ENCODE measurements at places on chromosomes 6 and 20.
A peak's percentile ranks its signal among the peaks of the same experiment; 100 is the strongest.

DNA sequence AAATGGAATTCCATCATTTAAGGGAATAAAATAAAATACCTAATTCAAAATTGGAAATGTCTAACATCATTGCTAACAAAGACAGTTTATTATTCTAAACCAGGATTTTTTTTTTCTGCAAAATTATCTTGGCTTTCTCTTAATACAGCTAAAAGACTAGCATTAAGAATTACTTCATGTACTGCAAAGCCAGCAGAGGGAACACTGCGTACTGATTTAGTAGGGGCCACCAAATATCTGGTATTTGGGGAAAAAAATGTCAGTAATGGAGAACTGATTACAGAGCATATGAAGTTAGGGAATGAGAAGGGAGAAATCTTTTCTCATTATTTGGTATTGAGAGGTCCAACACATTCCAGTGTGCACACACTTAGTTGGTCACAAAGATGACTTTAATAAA is 3.2 kb upstream of the SOX4 start:
- no peak for DNase-seq

DNA sequence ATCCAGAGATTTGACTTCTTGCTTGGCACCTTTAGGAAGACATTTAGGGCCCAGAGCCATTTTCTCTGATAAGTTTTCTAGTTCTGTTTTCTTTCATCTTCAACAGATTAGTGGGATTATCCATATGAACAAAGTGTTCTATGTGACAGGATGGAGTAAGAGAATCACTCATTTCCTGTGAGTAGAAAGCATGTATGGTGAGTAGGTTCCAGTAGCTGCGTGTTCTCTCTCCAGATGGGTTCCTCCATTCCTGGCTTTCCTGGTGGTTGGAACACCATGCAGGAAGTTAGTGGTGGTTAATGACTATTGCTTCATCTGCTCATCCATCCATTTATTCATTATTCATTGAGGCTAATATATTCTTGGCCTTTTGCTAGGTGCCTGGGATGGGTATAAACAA is 54.0 kb downstream of the EFCAB8 start:
- DNase-seq, result no peak

DNA sequence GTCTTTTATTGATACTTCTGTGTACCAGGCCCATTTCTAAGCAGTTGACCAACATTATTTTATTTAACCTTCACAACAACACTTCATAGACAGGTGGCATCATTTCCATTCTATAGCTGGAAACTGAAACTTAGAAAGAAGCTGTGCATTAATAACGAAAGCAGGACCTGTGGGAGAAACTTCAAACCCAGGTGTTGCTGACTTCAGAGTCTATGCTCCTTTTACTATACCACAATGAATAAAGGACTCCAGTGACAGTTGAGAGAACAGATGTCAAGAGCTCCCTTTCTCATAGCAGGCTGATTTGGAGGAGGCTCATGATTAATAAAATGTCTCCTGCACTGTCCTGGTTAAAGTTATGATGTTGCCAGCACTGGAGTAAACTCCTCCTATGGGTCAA is 56.6 kb upstream of the POU3F2 start:
- DNase-seq, result no peak

DNA sequence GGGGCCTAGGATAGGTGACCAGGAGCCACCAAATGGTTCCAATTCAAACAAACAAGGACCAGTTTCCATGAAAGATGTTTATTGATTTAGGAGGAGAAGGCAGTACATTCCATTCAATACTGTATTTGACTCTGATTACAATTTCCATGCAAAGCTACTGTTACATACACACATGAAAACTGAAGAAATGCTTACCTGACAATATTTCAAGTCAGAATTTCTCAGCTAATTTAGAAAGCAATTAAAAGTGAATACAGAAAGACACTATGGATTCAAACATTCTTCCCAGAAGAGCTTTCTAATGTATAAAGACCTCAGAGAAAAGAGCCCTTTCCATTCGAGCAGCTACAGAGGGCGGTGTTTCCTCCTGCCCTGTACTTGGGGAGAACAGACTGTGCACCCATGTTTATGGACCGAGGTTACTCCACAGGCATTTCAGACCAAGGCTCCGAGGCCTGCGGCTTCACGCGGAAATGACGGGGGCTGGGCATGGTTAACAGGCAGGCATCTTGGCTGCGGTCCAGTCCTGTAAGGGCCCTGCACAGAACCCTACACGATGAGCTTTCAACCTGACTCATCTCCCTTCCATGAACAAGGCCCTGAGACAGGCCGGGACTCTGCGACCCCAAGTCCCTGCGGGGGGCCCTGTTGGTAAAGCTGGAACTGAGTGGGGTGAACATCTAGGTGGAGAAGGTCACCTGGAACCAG is 25.7 kb upstream of the TCFL5 start:
- no peak for DNase-seq

- no peak for DNase-seq
These were observed 617.4 kb upstream of the CDH4 start for GRCh38 chr20:60634491-60635172.

- no peak for DNase-seq
These were observed 186.7 kb upstream of the VGLL2 start for GRCh38 chr6:117078624-117079023.

GRCh38 chr20:37692459-37693166 is 1.2 kb upstream of the CTNNBL1 start:
- no peak for DNase-seq

DNA sequence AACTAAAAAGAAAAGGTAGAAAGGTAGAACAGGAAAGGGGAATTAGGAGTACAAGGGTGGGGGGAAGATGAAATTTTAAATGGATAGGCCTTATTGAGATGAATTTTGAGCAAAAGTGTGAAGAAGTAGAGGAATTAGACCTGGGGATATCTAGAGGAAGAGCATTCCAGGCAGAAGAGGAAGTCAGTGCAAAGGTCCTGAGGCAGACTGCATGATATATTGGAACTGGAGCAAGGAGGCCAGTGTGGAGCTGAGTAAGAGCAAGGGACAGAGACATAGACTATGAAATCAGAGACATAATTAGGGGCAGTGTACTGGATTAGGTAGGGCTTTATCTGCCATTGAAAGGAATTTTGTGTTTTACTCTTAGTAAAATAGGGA is 40.4 kb downstream of the MAPK14 start:
- DNase-seq, result no peak

- DNase-seq, result no peak
These were observed 312.4 kb downstream of the CDKAL1 start for GRCh38 chr6:20846602-20847028.

DNA sequence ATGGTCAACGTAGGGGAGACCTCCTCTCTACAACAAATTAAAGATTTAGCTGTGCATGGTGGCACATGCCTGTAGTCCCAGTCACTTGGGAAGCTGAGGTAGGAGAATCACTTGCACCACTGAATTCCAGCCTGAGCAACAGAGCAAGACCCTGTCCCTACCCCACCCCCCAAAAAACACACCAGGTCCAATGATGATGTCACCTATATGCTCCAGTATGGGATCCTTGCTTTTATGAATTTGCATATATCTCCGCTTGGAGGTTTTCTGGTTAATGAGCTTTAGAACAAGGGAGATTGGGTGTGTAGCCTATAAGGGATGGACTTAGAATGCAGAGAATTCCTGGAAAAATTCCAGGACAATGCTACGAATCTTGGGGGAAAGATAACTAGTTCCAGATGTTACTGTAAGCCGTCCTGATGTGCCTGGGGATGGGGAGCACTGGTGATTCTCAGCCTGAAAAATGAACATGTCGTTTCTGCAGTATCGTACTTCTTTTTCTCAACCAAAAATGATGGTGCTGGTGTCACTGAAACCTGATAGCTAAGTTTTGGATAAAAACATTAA is 61.1 kb downstream of the ZBTB2 start:
- no peak for DNase-seq

DNA sequence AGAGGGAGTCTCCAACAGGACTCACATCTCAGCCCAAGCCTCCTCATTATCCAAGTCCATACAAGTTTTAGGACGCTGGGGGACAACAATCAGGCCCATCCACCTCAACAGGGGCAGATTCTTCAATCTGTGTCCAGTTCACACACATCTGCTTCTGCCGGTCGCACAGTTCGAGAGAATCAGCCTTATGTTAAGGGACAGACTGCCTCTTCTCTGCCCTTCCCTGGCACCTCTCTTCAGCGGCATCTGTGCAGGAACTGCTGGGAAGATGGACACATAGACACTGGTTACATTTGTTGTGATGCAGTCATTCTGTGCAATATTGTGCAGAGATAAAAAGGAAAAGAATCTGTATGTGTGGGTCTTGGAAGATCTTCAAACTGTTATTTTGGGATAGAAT is 21.0 kb downstream of the ULBP1 start:
- no peak for DNase-seq

GRCh38 chr6:27684264-27685211 is 211.6 kb upstream of the ZNF184 start:
- no peak for DNase-seq

DNA sequence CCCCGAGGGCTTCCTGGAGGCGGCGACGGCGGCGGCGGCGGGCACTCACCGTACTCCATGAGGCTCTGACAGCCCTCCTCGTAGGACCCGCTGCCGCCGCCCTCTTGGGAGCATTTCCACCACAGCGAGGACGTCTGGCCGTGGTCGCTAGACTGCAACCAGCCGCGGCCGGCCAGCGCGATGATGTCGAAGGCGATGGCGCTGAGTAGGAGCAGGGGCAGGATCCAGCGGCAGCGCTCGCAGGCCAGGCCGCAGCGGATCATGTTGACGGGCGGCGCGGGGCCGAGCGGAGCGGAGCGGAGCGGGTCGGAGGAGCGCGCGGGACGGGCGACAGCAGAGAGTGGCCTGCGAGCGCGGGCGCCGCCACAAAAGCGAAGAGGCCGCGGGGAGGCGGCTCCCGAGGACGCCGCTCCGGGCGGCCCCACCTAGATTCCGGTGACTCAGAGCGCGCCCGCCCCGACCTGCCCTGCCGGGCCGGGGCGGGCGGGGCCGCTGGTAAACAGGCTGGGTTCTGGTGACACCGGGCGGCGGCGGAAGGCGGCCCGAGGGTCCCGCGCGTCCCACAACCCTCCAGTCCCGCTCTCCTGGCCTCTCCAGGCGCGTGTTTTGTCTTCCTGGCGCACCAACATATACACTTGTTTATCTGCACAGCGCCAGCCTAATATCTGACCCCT is at the start of gene PERP:
Gene PERP, minus strand, starts transcription at position 342 of the 674 bp plus-strand sequence. Its CDS starts 79 bp downstream, at position 263.
- DNase-seq, result peak; percentile 89

DNA sequence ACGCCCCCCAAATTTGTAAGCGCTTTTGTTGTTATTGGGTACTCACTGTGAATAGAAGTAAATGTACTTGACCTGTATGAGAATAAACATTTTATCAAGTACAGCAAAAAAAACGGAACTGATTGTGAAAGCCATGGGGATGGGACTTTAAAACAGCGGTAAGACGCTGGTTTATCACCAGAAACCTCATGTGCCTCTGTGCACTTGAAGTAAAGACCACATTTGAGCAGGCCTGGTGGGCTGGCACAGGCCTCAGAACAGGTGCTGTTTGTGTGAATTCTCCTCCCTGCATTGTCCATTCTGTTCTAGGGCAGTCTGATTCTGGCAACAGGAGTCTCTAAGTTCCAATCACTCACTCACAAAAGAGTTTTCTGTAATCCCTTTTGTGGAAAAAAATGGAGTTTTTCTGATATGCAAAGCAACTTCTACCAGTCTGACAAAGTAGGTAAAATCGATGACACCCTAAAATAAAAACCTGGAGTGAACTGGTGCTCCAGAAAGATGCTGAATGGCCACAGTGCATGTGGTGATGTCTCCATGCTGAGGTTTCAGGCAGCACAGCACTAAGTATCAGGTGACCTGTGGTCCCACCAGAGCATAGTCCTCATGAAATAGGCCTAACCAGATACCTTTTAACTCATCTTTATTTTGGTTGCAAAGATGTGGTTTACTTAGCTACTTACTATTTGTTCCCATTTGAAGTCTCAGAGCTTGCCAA is 53.9 kb downstream of the STX7 start:
- no peak for DNase-seq

DNA sequence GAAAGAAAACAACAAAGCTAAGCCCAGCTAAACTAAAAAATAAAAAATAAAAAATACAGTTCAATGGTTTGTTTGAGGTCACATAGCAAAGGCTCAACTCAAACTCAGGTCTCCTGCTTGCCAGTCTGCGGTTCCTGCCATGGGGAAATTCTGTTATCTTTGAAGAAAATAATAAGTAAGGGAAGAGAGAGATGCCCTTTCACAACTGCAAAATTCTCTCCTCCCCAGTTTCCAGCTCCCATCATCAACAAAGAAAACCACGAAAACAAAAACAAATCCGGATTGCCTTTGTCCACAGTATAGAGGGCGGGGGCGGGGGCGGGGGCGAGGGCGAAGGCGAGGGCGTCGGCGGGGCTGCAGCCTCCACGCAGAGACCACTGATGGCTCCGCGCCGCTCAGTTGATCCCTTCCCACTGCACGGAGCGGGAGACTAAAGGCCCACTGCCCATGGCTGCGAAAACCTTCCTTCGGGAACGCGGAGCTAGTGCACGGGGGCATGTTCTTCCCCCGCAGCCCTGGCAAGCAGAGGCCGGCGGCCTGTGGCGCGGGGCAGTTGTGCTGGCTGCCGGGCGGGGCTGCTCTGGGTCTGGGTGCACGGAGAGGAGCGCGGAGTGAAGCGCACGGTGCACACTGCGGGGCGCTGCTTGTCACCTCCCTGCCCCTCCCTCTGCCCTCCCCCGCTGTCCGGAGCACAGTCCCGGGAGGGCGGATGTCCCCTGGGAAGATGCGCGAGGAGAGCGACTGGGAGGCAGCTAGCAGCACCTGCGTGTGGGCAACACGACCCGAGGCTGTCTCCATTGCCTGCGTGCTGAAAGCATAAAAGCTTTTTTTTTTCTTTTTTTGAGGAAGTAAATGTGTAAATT is 54.1 kb upstream of the TPD52L1 start:
- DNase-seq, result peak; percentile 81

DNA sequence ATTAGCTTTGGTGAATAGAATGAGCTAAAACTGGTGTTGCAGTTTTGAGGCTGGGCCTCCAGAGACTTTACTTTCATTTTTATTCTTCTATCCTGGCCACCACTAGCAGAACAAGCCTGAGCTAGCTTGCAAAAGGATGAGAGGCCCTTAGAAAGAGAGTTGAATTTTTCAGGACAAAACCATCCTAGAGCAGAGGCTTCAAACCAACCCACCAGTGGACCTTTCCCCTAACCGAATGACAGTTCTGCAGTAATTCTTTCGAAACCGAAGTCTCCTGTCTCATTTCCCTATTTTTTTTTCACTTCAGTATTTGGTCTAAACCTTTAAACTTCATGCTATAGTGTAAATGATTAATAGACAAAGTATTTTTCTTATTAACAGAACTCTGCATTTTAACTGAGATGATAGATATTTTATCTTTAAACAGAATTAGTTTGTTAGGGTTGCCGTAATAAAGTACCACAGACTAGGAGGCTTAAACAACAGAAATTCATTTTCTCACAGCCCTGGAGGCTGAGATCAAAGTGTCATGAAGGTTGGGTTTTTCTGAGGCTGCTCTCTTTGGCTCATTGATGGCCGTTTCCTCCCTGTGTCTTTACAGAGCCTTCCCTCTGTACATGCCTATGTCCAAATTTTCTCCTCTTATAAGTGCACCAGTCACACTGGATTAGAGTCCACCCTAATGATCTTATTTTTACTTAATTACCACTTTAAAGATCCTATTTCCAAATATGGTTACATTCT is 80.6 kb upstream of the PAK5 start:
- no peak for DNase-seq

GRCh38 chr6:159713984-159714383 is 13.3 kb upstream of the WTAP start:
- DNase-seq, result no peak

All from right kidney (tissue), 9 donors.